ENCODE measurements at places on chromosomes 7 and 10. TPM values are rescaled to one million over a fixed set of nuclear protein-coding genes. Genes with fewer than 3 reads are reported as not detected.

DNA sequence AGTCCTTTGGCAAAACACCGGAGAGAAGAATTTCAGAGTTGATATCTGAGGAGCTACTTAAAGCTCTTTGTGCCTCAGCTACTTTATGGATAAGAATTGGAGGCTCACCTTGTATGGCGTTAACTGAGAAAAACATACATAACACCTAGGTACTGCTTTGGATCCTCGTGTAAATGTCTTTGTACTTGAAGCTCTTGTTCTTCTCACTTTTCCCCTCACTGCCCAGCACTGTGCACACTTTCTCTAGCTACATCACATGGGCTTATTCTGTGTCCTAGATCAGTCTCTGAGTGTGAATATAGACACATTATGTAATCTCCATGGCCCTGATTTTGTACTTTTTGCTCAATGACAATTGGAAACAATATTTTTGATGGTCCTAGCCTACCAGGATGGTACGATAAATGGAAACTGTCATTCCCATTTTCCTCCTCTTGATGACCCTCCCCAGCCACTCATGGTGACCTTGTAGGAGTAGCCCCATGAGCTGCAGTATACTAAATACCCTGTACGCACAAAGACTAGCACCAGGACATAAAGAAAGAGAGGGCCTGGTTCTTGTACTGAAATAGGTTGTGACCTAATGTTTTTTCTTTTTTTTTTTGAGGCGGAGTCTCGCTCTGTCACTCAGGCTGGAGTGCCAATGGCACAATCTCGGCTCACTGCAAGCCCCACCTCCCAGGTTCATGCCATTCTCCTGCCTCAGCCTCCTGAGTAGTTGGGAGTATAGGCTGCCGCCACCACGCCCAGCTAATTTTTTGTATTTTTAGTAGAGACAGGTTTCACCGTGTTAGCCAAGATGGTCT is 22.1 kb downstream of the STAMBPL1 start:
- DNase-seq: no peak

GRCh38 chr10:17779784-17780183 is 27.8 kb downstream of the TMEM236 start:
- DNase-seq: no peak

GRCh38 chr7:64758151-64758550 is 36.1 kb upstream of the ZNF138 start:
- no peak for DNase-seq

DNA sequence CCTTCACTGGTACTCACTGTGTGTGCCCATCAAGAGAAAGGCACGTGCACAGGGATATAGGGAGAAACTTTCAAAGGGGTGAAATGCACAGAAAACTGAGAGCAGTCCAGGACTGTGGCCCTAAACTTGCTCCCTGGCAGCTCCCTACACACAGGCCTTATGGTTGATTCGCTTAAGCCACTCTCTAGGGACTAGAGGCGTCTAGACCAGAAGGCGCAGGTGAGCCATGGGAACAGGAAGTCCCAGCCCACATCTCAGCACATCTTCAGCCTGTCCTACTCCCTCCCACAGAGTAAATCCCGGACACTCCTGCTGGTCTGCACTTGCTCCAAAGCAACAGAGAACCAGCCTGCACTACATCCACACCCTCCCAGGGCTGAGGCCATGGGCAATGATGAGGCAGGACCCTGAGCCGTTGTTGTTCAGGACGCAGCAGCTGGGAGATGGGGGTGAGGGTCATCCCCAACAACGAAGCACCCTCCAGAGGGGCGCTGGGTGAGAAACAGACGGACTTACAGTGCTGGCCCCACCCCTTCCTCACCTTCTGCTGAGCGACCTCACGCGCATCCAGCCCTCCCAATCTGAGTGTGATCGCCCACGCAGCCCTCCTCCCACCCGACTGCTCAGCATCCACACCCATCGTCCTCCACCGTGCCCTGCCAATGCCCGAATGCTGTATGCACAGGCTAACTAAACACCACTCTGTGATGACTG is 109.3 kb downstream of the TNS3 start:
- no peak for DNase-seq

DNA sequence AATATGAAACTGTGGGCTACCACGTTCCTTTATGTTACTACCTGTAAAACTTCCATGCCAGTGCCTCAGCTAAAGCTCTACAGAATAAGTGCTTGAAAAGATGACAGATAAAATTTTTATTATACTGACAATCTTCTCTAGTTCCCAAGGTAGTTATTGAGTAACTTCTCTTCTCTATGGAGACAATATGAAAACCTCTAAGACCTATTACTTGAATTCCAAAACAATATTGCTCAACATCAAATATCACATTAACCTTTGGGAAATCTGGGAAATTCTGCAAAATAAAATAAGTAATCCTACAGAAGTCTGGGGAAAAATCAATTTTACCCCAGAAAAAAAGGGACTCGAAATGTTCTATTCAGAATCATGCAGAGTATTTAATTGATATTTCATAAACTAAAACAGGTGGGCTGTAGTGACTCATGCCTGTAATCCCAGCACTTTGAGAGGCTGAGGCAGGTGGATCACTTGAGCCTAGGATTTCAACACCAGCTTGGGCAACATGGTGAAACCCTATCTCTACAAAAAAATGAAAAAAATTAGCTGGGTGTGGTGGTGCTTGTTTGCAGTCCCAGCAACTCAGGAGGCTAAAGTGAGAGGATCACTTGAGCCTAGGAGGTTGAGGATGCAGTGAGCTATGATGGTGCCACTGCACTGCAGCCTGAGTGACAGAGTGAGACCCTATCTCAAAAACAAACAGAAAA is 23.8 kb upstream of the ANK3 start:
- no peak for DNase-seq

DNA sequence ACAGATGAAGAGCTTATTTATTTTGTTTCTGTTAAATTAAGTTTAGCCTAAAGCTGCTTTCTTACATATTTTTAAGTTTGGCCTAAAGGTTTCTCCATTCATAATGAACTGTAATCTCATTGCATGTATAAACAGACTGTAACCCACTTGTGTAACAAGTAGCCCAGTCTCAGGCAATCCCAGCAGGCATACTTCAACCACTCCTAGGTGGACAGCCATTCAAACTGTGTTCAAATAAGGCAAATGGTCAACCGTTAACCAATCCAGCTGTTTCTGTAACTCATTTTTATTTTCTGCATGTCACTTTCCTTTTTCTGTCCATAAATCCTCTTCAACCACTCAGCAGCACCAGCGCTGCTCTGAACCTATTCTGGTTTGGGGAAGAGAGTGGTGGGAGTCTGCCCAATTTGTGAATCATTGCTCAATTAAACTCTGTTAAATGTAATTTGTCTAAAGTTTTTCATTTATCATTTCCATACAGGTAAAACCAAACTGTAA is 35.9 kb downstream of the PHYHIPL start:
- DNase-seq: no peak

DNA sequence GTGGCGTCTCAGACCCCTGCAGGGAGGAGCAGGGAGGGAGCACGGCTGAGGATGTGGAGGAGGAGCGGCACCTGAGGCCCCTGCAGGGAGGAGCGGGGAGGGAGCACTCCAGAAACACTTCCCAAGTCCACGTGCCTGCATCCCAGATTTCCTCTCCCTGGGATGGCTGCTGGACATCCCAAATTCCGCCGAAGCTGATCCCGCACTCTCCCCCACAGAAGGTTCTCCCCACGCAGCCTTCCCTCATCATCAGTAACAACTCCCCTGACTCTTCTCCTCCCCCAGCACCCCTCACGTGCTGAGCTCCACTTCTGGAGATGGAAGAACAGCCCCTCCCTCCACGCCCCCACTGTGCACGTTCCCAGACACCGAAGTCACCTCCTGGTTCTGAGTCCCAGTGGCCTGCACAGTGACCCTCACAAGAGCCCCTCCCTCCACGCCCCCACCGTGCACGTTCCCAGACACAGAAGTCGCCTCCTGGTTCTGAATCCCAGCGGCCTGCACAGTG is 17.8 kb upstream of the FOXL3 start:
- DNase-seq: no peak

- no peak for DNase-seq
Measured at GRCh38 chr7:151825721-151826120, 51.2 kb downstream of the PRKAG2 start.

GRCh38 chr10:53233749-53234148 is 461.2 kb upstream of the MBL2 start:
- DNase-seq: no peak

GRCh38 chr10:1858048-1858447 is 120.7 kb upstream of the ADARB2 start:
- DNase-seq: no peak

- DNase-seq: no peak
Measured at GRCh38 chr10:77944519-77944918, 18.0 kb upstream of the DLG5 start.

- DNase-seq: peak; percentile 85
Measured at GRCh38 chr10:63866075-63866746, 345.0 kb downstream of the REEP3 start.

DNA sequence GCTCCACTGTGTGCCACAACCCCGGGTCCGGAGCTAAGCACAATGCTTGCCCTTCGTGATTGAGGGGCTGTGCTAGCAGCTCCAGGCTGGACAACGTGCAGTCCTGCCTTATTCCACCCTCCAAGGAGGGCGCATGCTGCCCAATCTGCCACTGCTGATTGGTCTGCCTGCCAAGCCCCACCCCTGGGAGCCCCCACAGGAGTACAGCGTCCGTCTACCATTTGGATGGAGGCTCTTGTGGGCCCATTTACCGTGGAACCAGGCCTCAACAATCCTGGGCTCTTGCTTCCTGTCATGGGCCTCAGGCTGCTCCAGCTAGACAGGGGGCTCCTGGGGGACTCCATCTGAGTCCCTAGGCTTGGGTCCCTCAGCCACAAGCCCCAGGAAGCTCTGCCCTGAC is 173.3 kb downstream of the SLIT1 start:
- DNase-seq: no peak

DNA sequence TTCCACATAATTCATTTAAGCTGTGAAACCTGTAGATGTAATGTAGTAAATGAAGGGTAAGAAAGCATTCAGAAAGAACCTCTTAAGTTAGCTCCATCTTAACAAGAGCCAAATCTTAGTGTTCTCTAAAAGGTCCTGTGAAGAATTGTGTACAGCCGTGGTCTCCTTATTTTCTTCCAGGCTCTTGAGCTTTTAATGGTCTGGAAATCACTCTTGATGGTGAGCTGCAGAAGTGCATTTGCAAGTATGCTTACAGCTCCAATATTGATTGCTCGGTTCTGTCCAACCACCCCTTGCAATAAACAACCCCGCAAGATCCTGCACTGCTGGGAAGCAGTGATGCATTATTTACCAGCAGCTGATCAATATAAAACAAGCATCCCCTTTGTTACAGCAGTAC is 690.8 kb upstream of the FZD8 start:
- DNase-seq: no peak

DNA sequence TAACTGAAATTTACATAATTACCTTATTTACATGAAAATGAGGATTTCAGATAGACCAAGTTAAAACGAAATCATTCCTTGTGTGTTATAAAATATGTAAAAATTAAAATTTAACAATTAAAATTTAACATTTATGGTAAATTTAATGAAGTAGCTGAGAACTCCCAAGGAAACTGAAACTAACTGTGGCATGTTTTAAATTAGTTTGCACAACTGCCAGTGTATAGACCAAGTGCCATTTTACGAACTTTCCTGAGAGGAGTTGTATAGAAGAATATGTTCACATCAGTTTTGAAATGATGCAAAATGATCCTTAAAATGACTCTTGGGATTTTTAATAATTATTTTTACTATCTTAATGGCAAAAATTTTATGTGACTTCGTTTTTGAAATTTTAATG is 23.6 kb downstream of the PDLIM1 start:
- DNase-seq: no peak

DNA sequence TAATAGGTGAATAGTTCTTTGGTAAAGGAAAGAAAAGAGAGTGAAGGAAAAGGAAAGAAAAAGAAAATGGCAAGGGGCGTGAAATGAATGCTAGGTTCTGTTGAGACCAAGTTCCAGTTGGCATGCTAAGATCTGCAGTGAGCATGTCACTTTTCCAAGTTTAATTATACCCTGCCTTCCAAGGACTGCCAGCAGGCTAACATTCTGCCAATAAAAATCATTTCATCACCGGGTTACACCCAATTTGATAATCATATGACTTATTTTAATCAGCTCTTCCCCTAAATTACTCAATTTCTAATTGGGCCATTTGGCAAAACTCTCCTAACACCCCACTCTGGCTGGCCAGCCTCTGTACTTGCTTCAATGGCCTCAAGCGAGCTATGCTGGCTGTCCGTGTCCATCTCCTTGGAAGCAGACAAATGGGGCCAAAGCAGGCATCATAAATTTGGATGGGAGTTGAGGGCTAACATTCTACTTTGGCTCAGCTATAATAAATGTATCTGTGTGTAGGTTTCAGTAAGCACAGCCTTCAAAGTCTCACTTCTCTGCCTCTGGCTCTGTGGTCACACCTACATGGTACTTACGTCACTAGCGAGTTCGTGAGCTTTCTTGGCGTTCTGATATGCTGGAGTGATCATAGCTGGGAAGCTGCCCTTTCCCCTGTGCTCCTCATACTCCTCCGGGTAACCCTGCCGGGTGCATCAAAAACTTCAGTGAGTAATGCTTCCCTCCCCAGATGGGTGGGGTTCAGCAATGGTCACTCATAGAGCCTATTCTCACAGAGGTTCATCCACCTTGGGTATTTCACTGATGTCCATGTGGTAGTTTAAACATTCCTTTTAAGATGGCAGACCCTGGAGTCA is 17.3 kb downstream of the NRAP start:
- no peak for DNase-seq

DNA sequence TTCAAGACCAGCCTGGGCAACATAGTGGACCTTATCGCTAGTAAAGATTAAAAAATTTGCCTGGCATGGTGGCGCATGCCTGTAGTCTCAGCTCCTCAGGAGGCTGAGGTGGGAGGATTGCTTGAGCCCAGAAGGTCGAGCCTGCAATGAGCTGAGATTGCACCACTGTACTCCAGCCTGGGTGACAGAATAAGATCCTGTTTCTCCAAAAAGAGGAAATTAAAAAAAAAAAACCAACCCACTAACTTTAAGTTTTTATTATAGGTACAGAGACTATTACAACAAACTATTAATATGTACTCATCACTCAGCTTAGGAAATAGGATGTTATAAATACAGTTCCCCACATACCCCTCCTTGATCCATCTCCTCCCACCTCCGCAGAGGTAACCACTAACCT is 30.2 kb downstream of the DHTKD1 start:
- DNase-seq: no peak

GRCh38 chr7:21261627-21262594 is 166.0 kb upstream of the SP4 start:
- DNase-seq: peak; percentile 69

- DNase-seq: no peak
Measured at GRCh38 chr7:57398548-57398947, 51.4 kb upstream of the ZNF716 start.

GRCh38 chr7:20240080-20240926 is 23.1 kb upstream of the MACC1 start:
- no peak for DNase-seq

- DNase-seq: no peak
Measured at GRCh38 chr7:142868986-142869415, 14.1 kb downstream of the EPHB6 start.

OR2A7 gene
- 0.44 TPM for polyA plus RNA-seq

ST8SIA6 gene
- polyA plus RNA-seq: 0.08 TPM

GNGT1 gene
- polyA plus RNA-seq: not detected

SFRP4 gene
- 0.37 TPM for polyA plus RNA-seq

PAX4 gene
- polyA plus RNA-seq: not detected

FGF8 gene
- polyA plus RNA-seq: not detected

GRM3 gene
- polyA plus RNA-seq: not detected

PPP1R9A gene
- 1.8 TPM for polyA plus RNA-seq

SRI gene
- polyA plus RNA-seq: 101 TPM

POLR2J2 gene
- polyA plus RNA-seq: 1.8 TPM

BMPR1A gene
- polyA plus RNA-seq: 6.5 TPM

CREB5 gene
- polyA plus RNA-seq: 3.8 TPM

Data from stomach (tissue), 19 donors.